ENCODE measurements at places on chromosomes 5 and 9. TPM values are rescaled to one million over a fixed set of nuclear protein-coding genes. Genes with fewer than 3 reads are reported as not detected.

The PTPRD gene
- not detected for total RNA-seq

The ASPN gene
- total RNA-seq, result 5.2 TPM

The ZNF618 gene
- 8.6 TPM for total RNA-seq

The ARHGEF37 gene
- 0.66 TPM for total RNA-seq

The SPATA9 gene
- 0.51 TPM for total RNA-seq

The DNM1 gene
- total RNA-seq, result 18.6 TPM

All from HFFc6 (cell line).